ENCODE measurements at places on chromosomes 11 and 22. TPM values are rescaled to one million over a fixed set of nuclear protein-coding genes. Genes with fewer than 3 reads are reported as not detected.
A peak's percentile ranks its signal among the peaks of the same experiment; 100 is the strongest.

Gene SLN
- total RNA-seq: 13.7 TPM

Gene TRIM49
- total RNA-seq: not detected

Gene NXPE4
- not detected for total RNA-seq

DNA sequence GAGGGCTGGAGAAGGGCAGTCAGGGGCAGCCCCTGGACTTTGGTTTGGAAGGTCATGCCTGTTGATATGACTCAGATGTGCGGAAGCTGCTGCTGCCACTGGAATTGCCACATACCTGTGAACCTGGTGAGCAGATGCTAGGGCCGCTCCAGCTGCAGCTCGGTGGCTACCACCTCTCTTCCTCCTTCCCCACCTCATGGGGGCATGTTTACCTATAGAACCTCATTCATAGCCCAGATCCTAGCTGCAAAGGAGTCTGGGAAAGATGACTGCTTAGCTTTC is 17.5 kb upstream of the TSPAN18 start:
- DNase-seq: peak; percentile 76

DNA sequence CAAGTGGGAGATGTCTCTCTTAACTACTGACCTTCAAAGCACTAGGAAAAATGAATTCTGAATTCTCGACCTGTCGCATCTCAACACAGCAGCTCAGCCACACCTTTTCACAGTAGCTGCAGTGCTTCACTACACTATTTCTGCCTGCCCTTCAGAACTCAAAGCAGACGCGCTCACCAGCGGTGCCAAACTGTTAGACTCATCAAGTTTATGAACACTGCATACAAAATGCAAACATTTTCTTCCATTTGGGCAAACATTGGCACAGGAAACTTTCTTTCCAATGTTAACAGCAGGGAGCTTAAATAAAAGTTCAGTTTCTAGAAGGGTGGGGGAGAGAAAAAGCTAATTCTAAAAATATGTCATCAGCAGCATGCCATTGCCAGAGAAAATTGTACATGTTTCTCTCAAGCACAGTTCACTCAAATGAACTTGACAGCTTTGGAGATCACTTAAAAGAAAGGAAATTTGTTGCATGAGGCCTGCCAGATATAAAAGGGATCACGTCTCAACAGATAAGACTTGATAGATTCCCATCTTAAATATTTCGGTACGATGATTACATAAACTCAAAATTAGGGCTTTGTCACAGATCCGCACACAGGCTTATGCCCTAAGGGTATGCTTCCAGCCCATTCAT is 82.7 kb downstream of the CADM1 start:
- DNase-seq: no peak

GRCh38 chr11:134724779-134725140 is 312.7 kb upstream of the B3GAT1 start:
- DNase-seq: no peak

DNA sequence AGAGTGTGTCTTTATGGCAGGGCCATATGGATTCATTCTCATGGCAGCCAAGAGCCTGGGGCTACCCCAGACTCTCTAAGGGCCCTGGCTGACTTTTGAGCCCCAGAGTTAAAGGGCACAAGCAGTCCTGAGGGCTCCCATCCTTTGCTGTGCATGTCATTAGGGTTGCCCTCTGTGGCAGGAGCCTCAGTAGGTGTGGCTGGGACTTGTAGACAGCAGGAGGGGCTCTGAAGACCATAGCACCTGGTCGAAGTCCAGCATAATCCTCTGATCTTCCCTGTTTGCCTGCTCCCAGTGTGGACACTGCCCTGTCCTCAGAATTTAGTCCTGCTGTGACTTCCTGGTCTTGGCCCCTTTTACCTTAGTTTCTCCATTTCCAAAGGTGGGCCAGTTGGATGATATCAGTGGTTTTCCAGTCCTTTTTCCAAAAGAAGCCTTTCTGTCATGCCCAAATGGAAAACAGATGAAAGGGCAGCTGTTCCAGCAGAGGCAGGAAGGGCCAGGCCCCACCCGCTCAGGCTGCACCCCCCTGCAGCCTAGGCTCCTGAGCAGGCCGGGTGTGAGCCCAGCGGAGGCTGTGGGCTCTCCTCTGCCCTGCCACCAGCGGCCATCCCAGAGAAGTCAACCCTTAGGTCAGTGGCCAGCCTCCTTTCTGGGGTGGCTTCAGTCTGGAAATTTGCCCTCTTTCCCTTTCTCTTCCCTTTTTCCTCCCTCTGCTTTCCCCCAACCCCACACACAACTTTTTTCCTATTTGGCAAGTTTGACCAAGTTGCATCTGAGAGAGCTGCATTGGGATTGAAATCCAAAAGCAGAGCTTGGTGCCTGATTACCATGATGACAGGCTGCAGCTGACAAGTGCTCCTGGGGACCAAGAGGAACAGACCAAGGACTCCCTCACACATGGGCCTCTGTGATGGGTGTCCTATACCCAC is 32.8 kb upstream of the SUSD2 start:
- no peak for DNase-seq

DNA sequence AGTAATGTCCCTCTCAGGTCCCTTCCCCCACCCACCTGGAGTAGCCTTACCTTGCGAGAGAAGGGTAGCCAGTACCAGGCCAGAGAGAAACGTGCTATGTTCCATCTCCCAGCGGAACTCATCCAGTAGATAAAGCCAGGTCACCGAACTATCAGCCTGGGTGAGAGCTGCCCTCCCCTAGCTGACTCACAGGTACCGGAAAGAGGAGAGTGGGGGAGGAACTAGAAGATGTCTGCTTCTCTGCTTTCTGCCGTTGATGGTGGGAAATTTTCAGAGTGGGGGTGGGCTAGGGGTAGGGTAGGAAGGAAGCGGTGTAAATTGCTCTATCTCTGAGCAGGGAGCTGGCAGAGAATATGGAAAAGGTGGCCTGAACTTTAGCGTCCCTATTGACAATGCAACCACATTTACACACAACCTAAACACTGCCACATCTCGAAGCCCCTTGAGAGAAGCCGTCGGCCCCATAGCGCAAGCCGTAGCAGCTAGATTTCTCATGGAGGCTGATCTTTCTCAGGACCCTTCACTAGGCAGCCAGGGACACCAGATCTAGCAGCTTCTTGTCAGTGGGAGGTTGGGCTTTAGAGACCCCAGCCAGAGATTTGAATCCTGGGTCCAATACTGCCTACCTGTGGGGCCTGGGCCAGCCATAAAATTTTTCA is at the start of gene CD3D:
Gene CD3D, minus strand, starts transcription at position 203 of the 659 bp plus-strand sequence. Its CDS starts 98 bp downstream, at position 105.
- no peak for DNase-seq

DNA sequence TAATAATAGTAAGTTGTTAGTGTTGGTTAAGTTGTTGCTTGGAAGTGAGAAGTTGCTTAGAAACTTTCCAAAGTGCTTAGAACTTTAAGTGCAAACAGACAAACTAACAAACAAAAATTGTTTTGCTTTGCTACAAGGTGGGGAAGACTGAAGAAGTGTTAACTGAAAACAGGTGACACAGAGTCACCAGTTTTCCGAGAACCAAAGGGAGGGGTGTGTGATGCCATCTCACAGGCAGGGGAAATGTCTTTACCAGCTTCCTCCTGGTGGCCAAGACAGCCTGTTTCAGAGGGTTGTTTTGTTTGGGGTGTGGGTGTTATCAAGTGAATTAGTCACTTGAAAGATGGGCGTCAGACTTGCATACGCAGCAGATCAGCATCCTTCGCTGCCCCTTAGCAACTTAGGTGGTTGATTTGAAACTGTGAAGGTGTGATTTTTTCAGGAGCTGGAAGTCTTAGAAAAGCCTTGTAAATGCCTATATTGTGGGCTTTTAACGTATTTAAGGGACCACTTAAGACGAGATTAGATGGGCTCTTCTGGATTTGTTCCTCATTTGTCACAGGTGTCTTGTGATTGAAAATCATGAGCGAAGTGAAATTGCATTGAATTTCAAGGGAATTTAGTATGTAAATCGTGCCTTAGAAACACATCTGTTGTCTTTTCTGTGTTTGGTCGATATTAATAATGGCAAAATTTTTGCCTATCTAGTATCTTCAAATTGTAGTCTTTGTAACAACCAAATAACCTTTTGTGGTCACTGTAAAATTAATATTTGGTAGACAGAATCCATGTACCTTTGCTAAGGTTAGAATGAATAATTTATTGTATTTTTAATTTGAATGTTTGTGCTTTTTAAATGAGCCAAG is 2.7 kb downstream of the NEAT1 start:
- DNase-seq: no peak

DNA sequence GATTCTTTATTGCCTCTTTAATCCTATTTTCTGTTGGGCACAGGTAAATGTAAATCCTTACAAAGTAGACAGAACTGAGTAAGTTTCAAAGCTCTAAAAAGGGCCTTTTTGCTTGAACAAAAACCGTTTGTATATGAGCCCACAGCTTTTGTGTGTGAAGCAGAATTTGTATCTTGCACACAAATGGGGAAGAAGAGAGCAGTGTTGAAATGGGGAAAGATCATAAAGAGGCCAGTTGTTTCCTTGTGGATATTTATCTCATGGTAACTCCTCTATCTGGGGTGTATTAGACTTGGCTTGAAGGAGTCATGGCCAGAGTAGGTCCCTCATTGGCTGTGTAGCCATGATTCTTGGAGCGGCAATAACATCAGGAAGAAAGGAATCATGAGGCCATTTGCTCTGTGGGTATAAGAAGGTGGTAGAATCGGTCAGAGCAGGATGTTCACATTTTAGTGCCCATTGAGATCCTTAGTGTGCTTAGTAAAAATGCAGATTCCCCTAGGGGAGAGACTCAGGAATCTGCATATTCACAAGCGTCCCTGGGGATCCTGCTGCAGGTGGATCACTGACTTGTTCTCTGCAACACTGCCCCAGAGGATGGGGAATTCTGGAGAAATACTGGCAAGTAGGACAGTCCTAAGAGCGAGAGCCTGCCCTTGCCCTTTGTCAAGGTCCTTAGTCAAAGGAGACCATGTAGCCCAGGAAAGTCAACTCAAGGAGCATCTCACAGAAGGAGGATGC is 126.5 kb downstream of the LDLRAD3 start:
- DNase-seq: no peak

- DNase-seq: no peak
Measured at GRCh38 chr22:25232301-25232700, 12.9 kb downstream of the CRYBB2 start.

DNA sequence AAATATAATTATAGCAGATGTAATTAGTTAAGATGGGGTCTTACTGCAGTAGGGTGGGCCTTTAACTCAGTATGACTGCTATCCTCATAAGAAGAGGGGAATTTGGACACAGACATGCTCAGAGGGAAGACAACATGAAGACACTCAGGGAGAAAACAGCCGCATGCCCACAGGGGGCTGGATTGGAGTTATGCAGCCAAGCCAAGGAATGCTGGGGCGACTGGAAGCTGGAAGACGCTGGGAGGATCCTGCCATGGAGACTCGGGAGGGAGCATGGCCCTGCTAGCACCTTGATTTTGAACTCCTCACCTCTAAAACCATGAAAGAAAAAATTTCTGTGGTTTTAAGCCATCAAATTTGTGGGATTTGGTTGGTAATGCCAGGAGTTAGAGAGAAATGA is 40.9 kb downstream of the PANX1 start:
- DNase-seq: no peak

DNA sequence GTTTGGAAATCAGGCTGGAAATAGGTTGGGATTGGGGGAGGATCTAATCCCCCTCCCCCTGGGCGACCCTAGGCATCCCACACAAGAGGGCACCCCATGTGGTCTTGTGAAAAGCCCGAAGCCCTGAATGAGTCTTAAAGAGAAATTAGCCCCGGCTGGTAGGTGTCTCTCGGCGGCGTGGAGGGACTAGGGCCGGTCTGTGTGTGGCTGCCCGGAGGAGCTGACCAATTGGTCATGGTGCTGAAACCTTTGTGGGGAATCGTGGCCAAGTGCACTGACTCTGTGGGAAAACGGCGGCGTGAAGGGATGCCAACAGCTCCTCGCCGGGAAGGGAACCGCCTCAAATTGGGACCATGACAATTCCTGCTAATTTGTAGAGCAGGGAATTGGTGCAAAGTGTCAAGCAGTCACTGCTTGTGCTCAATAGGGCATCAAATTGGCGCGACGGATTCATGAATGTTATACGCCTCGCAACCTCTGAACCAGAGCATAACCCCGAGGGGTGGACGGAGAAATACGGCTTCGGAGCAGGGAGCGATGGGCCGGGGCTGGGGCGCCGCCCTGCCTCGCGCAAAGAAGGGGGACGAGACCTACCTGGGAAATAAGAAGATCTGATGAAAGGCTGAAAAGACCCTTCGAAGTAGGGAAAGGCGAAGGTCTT is 1.5 kb downstream of the DBX1 start:
- DNase-seq: peak; percentile 82

GRCh38 chr11:720642-721246 is 14.7 kb downstream of the EPS8L2 start:
- peak; percentile 28 for DNase-seq

DNA sequence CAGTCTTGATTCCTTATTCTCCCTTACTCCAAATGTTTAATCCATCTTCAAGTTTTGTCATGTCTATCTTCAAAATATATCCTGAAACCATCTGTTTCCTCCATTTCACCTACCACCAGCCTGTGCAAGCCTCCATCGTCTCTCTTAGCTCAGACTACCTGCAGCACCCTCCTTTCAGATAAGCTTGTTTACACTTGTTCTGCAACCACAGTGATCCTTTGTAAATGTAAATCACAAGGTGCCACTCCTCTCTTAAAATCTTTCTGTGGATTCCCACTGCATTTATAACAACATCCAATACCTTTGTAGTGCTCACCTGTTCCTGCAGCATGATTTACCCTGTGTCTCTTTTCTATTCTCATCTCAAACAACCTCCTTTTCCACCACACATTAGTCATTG is 31.8 kb upstream of the GPR83 start:
- DNase-seq: peak; percentile 13

Data from hepatocyte (in vitro differentiated cells).